ENCODE measurements at places on chromosomes 3 and 15.

- no peak for DNase-seq
These were observed 394.1 kb downstream of the PTPRG start for GRCh38 chr3:61955483-61955882.

GRCh38 chr3:13874891-13875290, 5.0 kb downstream of the WNT7A start:
- DNase-seq: no peak

- no peak for DNase-seq
These were observed 13.9 kb downstream of the PRR23E start for GRCh38 chr3:127206611-127207516.

- DNase-seq: no peak
These were observed 585.6 kb downstream of the TBL1XR1 start for GRCh38 chr3:176611703-176612102.

GRCh38 chr3:30790150-30790549, 104.3 kb downstream of the GADL1 start:
- no peak for DNase-seq

DNA sequence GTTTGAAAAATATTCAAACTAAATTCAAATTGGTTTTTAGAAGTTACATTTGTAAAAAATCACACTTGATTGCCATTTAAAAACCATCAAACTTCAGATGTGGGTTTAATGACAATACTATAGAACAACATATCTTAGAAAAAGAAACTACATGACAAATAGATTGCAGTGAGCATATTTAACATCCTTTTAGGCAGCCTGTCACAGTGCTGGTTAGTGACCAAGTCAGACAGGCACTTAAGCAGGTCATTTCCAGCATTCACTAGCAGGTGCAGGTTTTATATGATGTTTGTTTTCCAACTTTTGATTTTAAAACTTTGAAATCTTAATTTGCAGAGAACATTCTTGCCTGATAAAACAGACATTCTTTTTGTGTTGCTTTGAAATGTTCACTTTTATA, 115.7 kb downstream of the MBNL1 start:
- peak; percentile 31 for DNase-seq

Data from CD4-positive, alpha-beta T cell treated with Interleukin-4 for 4 hours (primary cell).